ENCODE measurements at places on chromosomes 4 and X.

DNA sequence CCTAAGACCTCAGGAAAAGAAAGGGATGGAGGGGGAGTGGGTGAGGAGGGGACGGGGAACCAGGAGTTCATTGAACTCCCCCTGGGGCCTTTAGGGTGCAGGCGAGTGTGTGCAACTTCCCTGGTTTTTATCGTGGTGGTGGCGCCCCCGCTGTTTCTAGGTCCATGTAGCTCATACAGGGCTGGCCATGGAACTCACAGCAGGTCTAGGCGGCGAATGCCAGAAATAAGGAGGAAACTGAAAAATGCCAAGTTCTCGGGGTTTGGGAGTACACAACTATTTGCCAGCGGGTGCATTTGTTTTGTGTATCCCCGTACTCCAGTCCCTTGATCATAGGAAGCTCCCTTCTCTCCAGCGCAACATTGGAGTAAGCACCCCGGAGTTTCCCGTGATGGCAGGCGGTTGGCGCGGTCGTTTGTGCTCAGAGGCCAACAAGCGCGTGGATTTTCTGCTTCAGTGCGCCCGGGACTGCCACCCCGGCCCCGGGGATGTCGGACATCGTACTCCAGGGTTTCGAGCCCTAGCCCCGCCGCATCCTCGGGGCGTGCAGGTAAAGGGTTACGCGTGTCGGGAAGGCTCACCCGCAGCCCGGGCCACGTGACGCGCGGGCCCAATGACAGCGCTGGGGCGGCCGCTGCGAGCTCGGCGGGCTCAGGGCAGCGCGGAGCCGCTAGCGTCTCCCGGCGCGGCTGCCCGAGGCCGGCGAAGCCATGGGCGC, 208.9 kb downstream of the NWD2 start:
- DNase-seq = no peak

DNA sequence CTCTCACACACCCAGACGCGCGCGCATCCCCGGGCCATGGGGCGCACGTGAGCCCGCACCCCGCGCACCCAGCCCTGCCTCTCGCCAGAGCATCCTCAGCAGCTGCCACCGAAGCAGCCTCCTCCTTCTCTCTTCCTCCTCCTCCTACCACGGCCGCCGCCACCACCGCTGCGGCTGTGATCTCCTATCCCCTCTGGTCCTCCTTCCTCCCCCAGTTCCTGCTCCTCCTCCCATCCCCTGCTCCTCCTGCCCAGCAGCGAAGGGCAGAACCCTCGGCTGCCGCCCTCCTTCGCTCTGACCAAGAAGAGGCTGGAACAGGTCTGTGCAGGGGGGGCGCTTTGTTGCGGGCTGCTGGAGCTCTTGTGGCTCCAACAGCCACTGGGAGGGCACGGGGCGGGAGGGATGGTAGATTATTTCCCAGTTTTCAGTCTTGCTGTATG, 148.7 kb upstream of the CHRDL1 start:
- no peak for DNase-seq

DNA sequence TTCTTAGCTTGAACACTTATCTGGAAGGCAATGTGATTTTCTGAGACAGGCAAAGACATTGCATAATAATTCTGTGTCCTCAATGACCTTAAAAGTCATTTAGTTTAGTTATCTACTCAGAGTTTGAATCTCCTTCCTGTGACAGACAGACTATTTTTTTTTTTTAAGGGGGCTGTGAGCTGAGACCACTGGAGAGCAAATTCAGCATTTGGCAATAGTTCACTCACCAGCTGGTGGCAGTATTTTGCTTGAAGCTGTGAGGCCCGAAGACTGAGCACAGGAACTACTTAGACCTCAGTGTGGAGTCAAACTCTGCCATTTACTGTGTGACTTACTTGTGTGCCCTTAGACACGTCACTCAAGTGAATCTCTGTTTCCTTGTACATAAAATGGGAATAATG, 22.9 kb upstream of the CPE start:
- no peak for DNase-seq

DNA sequence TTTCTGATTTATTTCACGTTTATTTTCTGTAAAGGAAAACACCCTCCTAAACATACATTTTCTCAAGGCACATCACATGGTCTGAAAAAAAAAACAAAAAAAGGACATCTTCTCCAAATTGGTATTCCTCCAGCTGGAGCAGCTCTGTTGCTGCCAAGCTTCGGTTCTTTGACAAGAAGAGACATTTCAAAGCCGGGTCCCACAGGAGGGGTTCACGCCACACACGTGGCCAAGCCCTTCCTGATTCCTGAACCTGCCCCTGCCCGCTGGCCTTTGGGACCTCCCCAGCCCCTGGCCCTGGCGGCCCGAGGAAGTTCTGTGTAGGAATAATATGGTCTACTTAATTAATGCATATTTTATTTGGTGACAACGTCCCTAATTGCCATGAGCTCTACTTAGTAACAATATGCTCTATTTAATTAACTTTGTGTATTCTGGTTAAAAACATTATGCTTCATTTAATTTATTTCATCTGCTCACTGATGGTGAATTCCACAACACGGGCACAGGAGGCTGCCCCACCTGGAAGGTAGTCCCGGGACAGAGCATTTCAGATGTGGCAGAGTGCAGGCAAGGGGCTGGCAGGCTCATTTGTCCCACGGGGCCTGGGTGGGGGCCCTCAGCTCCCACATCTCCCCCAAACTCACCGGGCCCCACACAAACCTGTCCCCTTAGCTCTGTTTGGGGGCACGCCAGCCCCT, 5.4 kb upstream of the RGS12 start:
- DNase-seq = no peak

DNA sequence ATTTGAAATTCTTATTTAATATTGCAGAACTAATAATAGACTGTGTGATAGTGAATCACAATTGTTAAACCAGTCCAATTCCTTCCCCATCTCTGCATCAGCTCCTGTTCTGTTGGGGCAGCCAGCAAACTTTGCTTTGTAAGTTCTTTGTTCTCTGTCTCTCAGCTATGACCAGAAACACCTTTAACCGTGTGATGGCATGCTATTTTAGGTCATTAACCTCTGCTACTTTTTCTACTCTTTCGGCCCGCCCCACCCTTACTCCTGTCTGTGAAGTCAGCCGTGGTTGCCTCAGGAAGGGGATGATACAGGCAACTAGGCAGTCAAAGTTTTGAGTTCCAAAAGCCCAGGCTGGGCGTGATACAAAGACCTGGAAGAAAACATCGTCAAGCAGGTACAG, 51.3 kb upstream of the EGFL6 start:
- no peak for DNase-seq

All from stimulated activated CD4-positive, alpha-beta T cell treated with anti-CD3 and anti-CD28 coated beads, Interleukin-15, amount 100 ng/mL, for 1 hour (primary cell).